ENCODE measurements at places on chromosomes 13 and 19.

DNA sequence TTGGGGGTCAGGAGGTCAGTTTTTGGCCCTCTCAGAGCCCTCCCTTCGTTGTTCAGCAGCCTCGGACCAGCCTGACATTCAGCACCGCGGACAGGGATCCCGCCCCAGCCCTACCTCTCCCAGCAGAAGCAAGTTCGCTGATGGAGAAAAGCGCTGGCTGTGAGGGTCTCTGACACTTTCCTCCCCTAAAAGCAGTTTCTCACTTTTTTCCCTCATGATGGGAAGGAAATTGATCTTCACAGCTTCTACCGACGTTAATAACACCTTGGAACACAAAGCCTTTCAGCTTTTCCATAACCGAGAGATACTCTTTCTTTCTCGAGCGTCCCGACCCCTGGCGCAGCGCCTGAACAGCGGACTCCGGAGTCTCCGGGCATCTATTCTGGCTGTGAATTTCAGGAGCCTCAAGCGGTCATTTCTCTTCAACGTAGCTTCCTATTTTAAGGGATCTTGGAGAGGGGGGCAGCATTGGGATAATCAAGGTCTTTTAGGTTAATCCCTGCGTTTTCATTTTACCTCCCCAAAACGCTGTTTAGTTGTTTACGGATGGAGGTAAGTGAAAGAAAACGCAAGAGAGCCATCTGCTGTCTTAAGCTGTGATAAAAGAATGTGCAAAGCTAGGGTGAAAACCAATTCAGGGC is 467.2 kb downstream of the ITGBL1 start:
- no peak for DNase-seq

GRCh38 chr13:109779074-109779473 is 7.3 kb downstream of the IRS2 start:
- DNase-seq, result peak; percentile 54

- no peak for DNase-seq
Observed at GRCh38 chr13:46150134-46150693, 31.8 kb downstream of the LCP1 start.

DNA sequence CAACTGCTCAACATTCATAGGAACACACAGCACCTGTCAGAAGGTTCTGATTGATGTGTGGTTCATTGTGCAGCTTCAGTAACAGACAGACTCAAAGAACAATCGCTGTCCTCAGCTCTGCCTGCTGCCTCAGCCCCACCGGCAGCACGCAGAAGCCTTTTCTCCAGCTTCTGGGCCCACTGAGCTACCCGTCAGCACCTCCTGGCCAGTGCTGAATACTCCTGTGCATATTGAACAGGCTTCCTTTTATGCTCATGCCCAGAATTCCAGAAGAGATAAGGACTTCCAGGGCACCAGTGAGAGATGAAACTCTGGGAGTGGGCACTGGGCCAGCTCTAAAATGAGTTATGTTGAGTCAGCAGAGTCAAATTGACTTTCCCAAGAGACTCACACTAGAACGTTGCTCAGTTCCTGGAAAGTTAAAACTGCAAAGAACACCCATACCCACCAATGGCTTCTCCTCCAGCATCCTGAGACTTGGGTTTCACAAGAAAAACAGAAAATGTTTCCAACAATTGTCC is 119.3 kb downstream of the COL4A1 start:
- DNase-seq, result no peak

DNA sequence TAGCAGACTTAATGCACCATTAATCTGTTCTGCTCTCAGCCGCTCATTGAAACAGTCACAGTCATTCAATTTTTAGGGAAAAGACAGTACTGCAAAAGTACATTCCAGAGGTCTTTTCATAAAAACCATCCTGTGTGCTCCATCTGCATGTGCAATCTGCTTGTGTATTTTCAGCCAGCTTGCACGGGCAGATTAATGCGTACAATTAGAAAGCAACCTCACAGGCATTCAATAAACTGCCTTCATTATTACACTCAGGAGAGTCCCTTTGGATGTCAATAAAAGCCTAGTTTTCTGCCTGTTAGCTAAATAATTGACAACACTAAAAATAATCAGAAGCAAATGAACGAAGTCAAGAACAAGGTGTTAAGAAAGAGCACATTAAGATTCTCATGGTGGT is 41.9 kb downstream of the EPSTI1 start:
- no peak for DNase-seq

GRCh38 chr19:45279587-45280192 is 28.6 kb downstream of the MARK4 start:
- no peak for DNase-seq

GRCh38 chr19:44757057-44757734 is 8.7 kb downstream of the BCL3 start:
- DNase-seq, result no peak

- DNase-seq, result no peak
Observed at GRCh38 chr13:92315265-92315664, 911.3 kb upstream of the GPC6 start.

- DNase-seq, result no peak
Observed at GRCh38 chr19:56085571-56086275, 35.4 kb downstream of the ZNF787 start.

- no peak for DNase-seq
Observed at GRCh38 chr13:112885782-112886268, 83.2 kb upstream of the MCF2L start.

GRCh38 chr19:32890841-32891240 is 21.3 kb upstream of the SLC7A9 start:
- no peak for DNase-seq

All from effector memory CD4-positive, alpha-beta T cell (primary cell).